ENCODE measurements at places on chromosomes 7 and 10. TPM values are rescaled to one million over a fixed set of nuclear protein-coding genes. Genes with fewer than 3 reads are reported as not detected.

Gene PROSER2
- total RNA-seq: 0.10 TPM

Gene MEOX2
- not detected for total RNA-seq

Gene CALCR
- not detected for total RNA-seq

Gene AKR1C2
- total RNA-seq: 0.44 TPM

Gene CASTOR2
- 1.1 TPM for total RNA-seq

Gene LRRC4
- not detected for total RNA-seq

Gene COX19
- 9.0 TPM for total RNA-seq

Gene SPDYE8
- total RNA-seq: not detected

GRCh38 chr10:97425964-97426775 lies at the start of gene PGAM1:
Gene PGAM1 (plus strand): TSS chr10:97426191. CDS start chr10:97426308, 117 bp downstream.
- DNase-seq: peak; percentile 95

DNA sequence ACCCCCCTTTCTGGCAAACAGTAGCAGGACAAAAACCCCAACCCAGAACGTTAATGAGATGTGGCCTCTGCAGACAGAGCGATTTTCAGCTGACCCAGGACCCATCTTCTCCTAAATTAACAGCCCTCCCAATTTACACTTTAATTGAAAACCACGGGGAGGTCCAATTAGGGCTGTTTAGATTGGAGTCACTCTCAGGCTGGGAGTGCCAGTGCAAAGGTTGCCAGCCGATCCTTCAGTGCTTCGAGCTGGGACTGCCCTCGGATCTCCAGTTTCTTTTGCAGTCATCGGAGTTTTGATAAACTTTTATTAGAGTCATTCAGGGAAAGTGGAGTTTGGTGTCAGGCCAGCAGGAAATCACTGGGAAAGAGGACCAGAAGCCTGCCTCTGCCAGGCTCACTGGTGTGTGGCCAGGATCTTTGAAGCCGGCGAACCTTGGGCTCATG lies 108.0 kb downstream of the DOCK1 start:
- no peak for DNase-seq

- no peak for DNase-seq
Observed at GRCh38 chr10:69367469-69367868, 49.2 kb downstream of the TACR2 start.

GRCh38 chr10:10818082-10818481 lies 199.6 kb upstream of the CELF2 start:
- DNase-seq: no peak

DNA sequence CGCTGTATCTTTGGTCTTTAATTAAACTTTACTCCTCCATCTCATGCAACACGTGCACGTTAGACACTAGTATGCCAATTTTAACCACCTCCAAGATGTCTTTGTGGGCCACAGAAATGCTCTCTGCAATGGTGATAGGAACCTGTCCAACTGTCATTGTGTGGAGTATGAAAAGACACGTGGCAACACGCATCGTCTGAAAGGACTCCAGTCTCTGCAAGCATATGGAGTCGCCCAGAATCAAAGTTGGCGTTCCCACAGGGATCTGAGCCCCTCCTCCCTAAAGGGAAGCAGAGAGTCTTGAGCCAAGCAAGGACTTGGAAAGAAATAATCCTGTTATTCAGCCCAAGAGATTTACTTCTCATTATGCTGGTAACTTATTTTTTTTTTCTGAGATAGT lies 301.1 kb downstream of the CALN1 start:
- no peak for DNase-seq

Measured in GM12878 (cell line).